ENCODE measurements at places on chromosomes 11 and 22. TPM values are rescaled to one million over a fixed set of nuclear protein-coding genes. Genes with fewer than 3 reads are reported as not detected.
A peak's percentile ranks its signal among the peaks of the same experiment; 100 is the strongest.

- peak; percentile 80 for DNase-seq
Observed at GRCh38 chr11:35118906-35119305, 20.1 kb upstream of the CD44 start.

- no peak for DNase-seq
Observed at GRCh38 chr11:66007201-66007634, 4.6 kb upstream of the CST6 start.

- DNase-seq = no peak
Observed at GRCh38 chr22:22064580-22064979, 82.0 kb upstream of the TOP3B start.

GRCh38 chr11:124225471-124225870, 15.4 kb upstream of the OR8G1 start:
- no peak for DNase-seq

DNA sequence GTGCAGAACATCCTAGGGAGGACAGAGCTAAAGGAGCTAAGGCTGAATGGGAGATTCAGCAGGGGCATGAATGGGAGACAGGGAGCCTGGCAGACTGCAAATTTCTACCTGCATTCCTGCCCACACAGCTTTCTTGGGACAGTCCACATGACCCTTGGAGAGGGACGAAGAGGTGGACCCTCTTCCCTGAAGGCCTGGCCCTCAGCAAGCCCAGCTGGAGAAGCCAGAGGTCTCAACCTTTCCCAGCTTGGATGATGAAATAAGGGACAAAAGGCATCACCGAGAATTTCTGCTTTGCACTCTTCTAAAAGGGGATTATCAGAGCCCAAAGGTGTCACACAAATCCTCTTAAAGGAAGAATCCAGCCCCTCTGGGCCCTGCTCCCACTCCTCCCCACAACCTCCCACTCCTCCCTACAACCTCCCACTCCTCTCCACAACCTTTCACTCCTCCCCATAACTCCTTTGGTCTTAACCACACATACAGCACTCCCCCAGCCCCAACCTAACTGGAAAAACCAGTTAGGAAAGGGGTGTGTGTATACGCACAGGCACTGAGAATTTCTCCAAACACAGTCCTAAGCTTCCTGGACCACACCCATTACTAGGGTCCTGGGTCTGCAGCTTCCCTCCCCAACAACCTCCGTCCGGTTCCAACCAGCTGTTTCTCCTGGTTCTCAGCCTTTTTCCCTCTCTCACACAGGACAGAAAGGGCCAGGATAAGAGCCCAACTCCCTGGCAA, 38.4 kb downstream of the RPL27A start:
- DNase-seq = no peak

GRCh38 chr11:69233744-69234570, 60.0 kb upstream of the MYEOV start:
- no peak for DNase-seq

DNA sequence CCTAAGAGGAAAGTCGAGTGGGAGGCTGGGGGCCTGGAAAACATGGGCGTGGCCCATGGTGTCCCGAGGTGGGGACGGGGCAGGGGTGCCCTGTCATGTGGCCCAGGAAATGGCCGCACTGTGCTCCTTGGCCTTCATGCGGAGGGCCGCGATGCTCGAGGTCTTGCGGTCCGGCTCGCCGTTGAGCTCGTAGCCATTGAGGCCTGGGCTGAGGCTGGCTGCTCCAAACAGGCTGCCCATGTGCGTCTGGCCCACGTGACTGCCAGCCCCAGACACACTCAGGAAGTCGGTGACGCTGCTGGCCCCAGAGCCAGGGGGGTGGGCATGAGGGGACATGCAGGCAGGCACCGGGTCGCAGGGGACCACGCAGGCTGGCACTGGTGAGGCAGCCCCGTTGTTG, 45.2 kb downstream of the ALX4 start:
- DNase-seq = no peak

GRCh38 chr22:33051960-33052839, 6.0 kb downstream of the SYN3 start:
- peak; percentile 32 for DNase-seq

DNA sequence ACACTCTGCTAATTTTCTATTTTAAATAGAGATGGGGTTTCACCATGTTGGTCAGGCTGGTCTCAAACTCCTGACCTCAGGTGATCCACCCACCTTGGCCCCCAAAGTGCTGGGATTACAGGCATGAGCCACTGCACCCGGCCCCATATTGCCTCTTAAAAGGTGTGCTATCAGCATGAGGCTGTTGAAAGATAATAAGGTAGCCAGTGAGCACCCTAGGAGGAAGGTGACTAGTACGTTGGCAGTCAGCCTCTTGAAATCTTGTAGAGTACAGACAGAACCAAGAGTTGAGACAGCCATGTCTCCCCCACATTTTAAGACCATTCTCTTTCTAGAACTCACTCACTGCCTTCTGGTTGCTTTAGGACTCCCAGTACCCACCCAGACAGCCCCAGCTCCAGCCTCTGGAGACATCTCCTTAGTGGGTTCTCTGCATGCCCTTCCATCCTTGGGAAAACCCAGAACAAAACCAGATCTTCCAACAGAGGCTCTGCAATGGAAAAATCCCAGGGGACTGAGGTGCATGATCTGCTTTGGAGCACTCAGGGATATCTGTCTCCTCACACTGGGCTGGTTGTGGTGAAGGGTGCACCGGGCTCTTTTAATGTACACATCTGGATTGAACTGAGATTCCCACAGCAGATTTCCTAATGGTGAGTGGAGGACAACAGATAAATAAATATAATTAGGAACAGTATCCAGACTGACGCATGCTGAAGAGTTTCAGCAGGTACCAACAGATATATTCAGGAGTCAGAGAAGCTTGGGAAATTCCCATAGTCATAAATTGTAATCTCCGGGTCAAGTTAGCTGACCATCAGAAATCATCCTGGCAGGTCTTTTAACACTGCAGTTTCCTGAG, 49.4 kb downstream of the LRRC74B start:
- DNase-seq = no peak

DNA sequence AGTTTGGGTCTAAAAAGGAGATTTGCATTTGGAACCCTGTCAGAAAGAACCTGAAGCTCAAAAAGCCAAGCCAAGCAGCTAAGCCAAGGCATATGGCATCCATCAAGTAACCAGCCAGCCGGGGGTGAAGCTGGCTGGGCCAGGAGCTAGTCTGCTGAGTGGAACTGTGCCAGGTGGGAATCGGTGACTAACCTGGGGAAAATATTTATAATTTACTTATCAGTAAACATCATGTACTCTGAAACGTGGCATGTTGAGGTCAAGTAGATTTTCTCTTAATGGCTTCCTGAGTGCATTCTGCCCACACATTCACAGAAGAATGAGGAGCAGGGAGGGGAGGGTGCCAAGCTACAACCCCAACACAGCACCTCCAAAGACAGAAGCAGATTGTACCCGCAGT, 70.5 kb upstream of the SESN3 start:
- no peak for DNase-seq

DNA sequence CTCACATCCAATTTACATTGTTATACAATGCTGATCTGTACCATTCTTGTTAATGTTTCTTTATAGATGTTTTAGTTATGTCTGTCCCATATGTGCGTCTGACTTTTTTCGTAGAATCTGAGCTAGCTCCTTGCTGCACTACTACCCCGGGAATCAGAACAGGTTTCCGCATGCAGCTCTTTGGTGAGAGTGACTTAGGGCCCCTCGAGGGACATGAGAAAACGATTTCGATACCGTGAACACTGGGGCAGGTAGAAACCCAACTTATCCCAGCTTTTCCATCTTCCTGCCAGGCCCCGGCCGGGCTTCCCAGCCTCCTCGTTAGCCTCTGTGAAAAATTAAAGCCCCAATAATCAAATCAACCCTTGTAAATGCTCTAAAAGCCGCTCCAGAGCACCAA, 23.4 kb upstream of the PKNOX2 start:
- DNase-seq = no peak

GRCh38 chr11:96213500-96213899, 129.5 kb downstream of the MAML2 start:
- DNase-seq = no peak

DNA sequence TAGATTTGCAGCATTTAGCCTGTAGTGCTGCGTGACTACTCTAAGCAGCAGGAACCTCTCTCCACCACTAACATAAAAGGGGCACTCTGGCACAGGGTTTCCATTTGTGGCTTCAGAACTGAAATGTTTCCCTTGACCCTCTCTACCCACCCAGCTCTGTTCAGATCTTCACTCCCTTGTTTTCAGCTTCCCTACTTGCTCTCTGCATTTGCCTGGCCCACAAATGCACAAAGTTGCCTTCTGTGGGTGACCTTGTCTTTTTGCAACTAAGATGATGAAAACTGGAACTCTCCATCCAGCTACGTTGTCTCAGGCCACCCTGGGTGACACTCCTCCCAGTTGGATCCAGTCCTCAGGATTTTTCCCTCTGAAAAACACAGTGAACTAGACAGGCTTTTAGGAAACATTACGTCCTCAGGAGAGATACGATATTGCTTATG, 19.8 kb upstream of the PSMA1 start:
- DNase-seq = no peak

GRCh38 chr11:133860151-133860550, 14.8 kb upstream of the SPATA19 start:
- no peak for DNase-seq

DNA sequence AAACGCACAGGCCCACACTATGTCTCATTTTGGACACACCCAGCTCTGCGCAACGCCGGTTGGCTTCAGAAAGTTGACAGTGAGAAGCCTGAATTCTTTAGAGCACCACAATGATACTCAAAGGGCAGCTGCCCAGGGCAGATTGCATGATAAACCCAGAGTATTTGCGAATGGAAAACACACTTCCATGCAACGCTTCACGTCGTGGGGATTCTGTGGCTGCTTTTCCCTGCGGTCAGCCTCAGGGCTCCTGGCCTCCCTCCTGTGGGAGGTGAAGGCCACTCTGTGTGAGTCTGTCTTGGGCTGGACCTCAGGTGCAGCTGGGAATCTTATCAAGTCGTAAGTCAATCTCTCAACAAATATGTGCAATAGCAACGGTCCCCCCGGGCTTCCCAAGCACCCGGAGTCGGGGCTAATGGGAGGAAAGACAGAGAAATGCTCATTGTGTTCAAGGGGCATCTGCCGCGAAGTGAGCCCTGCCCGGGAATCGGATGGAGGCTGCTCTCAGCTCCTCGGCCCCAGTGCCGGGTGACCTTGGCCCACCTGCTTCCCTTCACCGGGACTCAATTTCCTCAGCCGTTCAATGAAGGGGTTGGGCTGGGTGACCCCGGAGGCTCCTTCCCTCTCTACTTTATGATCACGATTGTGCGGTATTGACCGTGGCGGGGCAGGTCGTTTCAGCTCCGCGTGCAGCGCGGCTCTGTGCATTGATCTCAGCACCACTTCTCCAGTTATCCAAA, 623.6 kb downstream of the BRD1 start:
- no peak for DNase-seq

DNA sequence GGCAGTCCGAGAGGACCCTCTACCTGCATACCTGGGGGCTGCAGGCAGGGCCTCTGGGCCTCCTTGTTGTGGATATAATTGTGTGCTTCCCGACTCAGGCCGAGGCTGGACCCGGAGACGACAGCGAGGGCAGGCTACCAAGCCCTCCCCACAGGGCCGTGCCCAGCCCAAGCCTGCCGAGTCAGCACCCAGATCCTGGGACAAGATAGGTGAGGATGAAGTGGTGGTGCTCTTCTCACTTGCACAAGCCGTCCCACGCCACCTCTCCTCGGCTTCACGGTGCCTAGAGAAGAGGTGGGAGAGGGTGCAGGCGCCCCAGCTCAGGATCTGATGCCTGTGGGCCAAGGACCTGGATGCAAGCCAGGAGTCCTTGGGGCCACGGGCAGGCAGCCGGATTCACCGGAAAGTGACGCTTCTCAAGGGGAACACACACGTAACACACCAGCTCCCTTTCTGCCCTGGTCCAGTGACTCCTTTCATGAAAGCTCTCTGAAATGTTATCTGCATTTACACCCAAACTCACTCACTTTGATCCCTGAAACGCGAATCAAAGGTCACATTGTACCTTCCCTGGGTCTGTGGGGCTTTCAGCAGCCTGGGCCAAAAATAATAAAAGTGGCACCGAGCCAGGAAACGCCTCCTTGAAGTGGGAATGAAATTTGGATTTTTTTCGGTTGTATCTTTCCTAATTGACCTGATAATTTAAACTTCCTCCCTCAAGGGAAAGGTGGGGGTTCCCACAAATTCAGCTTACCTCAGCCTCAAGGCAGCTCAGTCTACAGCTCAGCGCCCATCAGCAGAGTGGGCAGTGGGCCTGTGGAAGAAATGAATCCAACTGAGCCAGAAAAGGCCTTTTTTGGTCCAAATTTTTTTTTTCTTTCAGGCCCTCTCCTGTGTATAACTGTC, 1.1 kb upstream of the GNB1L start:
- DNase-seq = peak; percentile 84

DNA sequence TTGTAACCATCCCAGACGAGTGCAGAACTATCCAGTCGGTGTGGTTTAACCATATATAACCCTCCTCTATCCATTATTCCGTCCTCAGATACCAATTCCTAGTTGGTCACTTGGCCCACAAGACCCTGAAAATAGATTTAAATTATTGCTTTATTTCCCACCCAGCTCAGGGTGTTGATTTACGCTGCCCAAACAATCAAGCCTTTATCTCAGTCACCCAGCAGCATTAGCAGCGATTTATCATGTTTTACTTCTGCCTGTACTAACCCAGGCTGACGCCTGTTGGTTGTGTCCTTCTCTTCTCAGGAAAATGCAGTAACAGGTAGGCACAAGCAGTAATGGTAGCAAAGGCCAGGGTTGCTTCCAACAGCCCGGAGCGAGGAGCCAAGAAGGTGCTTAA, 81.2 kb downstream of the DSCAML1 start:
- DNase-seq = no peak

DNA sequence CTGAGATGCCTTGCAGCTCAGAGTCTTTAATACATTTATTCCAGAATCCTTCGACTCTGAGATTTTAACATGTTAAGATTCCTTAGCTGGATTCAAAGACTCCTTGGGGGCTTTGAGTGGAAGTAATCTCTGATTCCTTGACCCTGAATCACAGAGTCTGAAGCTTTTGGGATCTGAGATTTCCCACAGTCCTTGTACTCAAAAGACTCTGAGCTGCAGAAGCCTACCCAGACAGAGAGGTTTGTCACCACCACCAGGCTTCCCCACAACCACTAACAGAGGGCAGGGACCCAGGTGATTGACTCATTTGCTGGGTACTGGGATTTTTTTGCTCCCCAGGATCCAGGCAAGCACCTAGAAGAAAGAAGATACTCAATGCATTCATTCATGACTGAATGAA, 1.4 kb upstream of the SERPINH1 start:
- DNase-seq = no peak

Gene ARHGAP8
- not detected for total RNA-seq

Gene DNAL4
- 6.6 TPM for total RNA-seq

Gene MS4A1
- 603 TPM for total RNA-seq

Gene PPFIBP2
- 182 TPM for total RNA-seq

Gene CNGA4
- 0.97 TPM for total RNA-seq

Gene PRSS23
- total RNA-seq = not detected

Gene NLRP10
- total RNA-seq = not detected

Data from OCI-LY7 (cell line).